CD4-positive, CD25-positive, alpha-beta regulatory T cell (primary cell): ENCODE measurements at places on chromosomes 7 and 10. TPM values are rescaled to one million over a fixed set of nuclear protein-coding genes. Genes with fewer than 3 reads are reported as not detected.

Gene ZNF365
- total RNA-seq: 13.8 TPM

Gene NACAD
- total RNA-seq: 0.07 TPM

Gene CALML3
- not detected for total RNA-seq

Gene EPHA1
- total RNA-seq: 5.0 TPM

Gene VSTM2A
- not detected for total RNA-seq

Gene RPEL1
- not detected for total RNA-seq

Gene RGR
- total RNA-seq: not detected

Gene FOXI2
- not detected for total RNA-seq

Gene VIPR2
- not detected for total RNA-seq

Gene FAM25G
- total RNA-seq: not detected

- H3K36me3 ChIP-seq: no peaks in the 10 kb centered on the region
- H3K27ac ChIP-seq: no peak overlapping the region
- DNase-seq: no peak
- no peaks in the 10 kb centered on the region for H3K4me1 ChIP-seq
These were observed 4.7 kb upstream of the AFAP1L2 start for GRCh38 chr10:114408968-114409444.

DNA sequence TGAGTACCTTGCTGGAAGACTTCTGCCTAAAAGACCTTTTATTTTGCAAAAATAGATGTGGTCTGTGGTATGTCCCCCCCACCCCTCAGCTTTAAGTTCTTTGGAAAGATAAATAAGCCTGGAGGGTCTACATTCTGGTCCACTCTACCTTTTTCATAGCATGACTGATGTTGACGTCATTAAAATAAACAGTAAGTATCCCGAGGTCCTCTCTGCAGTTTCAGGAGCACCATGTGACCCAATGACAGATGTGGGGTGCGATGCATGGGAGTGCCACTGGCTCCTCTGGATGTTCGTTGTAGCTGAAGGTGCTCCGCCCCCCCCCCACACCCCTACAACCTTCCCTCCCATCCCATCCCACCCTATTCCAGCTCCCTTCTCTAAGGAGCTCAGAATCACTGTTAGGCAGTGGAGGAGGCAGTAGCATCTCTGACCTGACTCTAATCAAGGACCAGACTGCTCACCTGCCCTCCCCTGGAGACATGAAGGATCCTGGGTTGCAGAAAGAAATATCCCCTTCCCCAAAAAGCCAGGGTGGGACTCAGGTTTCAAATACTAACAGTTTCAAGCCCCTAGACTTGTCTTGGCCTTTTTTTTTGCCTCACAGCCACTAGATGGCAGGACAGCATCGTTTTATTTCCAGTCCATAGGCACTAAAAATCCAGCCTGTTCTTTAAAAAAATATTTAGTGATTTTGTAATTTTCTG lies 25.1 kb downstream of the CASP7 start:
- peak; percentile 57 for DNase-seq
- H3K4me1 ChIP-seq: peaks cover 21% of the 10 kb centered on the region
- H3K27ac ChIP-seq: no peak overlapping the region
- no peaks in the 10 kb centered on the region for H3K27me3 ChIP-seq
- peaks cover 22% of the 10 kb centered on the region for H3K36me3 ChIP-seq

- no peak overlapping the region for H3K27ac ChIP-seq
- no peaks in the 10 kb centered on the region for H3K36me3 ChIP-seq
- peaks cover 8% of the 10 kb centered on the region for H3K27me3 ChIP-seq
- H3K4me3 ChIP-seq: no peak overlapping the region
These were observed 48.7 kb downstream of the LSMEM1 start for GRCh38 chr7:112529521-112529920.

DNA sequence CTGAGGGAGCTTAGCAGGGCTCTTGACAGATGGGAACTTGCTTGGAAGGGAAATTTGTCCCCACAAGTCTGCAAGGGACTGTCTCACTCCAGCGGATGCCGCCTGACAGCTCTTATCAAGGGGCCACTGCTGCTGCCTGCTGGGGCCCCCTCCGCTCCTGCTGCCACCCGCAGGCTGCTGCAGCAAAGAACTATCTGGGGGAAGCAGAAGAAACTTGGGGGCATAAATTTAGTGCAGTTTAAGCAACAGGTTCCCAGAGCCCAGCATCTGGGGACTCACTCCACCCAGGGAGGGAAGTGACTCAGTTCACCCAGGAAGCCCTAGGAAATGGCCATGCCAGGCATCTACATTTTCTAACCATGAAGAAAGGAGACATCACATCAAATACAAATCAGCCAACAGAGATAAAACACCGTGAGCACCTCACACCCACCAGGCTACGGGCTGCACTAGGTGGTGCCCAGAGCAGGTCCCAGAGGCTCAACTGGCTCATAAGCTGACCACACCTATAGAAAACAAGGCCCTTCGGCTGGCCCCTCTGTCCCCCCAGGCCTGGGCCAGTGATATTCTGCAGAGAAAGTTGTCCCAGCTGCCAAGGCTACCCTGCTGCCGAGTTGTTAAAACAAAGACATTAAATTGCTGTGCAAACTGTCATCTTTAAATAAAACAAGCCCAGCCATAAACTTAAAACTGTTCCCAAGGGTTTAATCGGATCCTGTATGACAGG lies 3.7 kb downstream of the RGS10 start:
- peak; percentile 25 for DNase-seq
- no peaks in the 10 kb centered on the region for H3K36me3 ChIP-seq
- H3K27me3 ChIP-seq: no peaks in the 10 kb centered on the region
- peaks cover 69% of the 10 kb centered on the region for H3K4me1 ChIP-seq
- H3K27ac ChIP-seq: peak overlapping the region; percentile 67

GRCh38 chr7:35701287-35701900 lies 6.5 kb upstream of the HERPUD2 start:
- no peaks in the 10 kb centered on the region for H3K4me1 ChIP-seq
- H3K27ac ChIP-seq: no peak overlapping the region
- DNase-seq: no peak
- no peak overlapping the region for H3K4me3 ChIP-seq
- no peaks in the 10 kb centered on the region for H3K36me3 ChIP-seq

DNA sequence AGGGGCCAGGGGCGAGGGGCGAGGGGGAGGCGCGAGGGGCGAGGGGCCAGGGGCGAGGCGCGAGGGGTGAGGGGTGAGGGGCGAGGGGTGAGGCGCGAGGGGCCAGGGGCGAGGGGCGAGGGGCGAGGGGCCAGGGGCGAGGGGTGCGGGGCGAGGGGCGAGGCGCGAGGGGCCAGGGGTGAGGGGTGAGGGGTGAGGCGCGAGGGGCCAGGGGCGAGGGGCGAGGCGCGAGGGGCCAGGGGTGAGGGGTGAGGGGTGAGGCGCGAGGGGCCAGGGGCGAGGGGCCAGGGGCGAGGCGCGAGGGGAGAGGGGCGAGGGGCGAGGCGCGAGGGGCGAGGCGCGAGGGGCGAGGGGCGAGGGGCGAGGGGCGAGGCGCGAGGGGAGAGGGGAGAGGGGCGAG lies 192.3 kb downstream of the PTPRN2 start:
- H3K4me3 ChIP-seq: no peak overlapping the region
- no peak for DNase-seq
- no peaks in the 10 kb centered on the region for H3K27me3 ChIP-seq
- no peaks in the 10 kb centered on the region for H3K36me3 ChIP-seq

DNA sequence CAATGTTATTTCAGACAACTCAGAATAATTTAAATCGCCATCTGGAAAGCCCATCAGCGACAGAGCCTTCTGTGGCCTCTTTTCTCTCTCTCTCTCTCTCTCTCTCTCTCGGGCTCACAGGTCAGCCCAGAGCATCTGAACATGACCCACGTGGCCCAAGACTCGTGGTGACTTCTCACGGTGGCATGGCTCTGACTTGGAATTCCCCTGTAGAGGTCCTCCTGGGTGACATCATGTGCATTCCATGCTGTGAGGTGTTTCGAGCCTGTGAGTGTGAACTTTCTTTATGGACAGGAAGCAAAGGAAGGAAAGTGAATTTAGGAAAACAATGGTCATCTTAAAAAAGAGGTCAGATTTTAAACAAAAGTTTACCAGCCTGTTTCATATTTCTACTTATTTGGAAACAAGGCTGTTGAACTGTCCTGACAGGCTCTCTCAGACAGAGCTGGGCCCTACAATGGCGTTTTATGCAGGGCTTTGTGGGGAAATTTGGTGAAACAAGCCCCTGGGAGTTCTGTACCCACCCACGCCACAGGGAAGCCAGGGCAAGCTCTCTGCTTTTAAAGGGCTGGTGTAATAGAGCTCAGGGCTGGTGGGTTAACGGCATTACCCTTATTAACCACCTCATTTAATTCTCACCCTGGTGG lies 359.7 kb upstream of the ZNF32 start:
- no peak overlapping the region for H3K27ac ChIP-seq
- no peaks in the 10 kb centered on the region for H3K4me1 ChIP-seq
- no peaks in the 10 kb centered on the region for H3K27me3 ChIP-seq
- DNase-seq: no peak

GRCh38 chr10:20686015-20686635 lies 211.0 kb downstream of the NEBL start:
- no peak for DNase-seq
- no peaks in the 10 kb centered on the region for H3K36me3 ChIP-seq
- no peaks in the 10 kb centered on the region for H3K27me3 ChIP-seq
- H3K4me3 ChIP-seq: no peak overlapping the region
- H3K4me1 ChIP-seq: no peaks in the 10 kb centered on the region

GRCh38 chr7:129225206-129225930 lies 538 bp downstream of the AHCYL2 start:
- peak overlapping the region; percentile 86 for H3K4me3 ChIP-seq
- peaks cover 17% of the 10 kb centered on the region for H3K4me1 ChIP-seq
- H3K36me3 ChIP-seq: no peaks in the 10 kb centered on the region
- H3K27ac ChIP-seq: peak overlapping the region; percentile 90

GRCh38 chr10:87846023-87846422 lies 17.3 kb downstream of the KLLN start:
- H3K27ac ChIP-seq: no peak overlapping the region
- H3K27me3 ChIP-seq: no peaks in the 10 kb centered on the region
- DNase-seq: no peak
- peaks cover 3% of the 10 kb centered on the region for H3K4me1 ChIP-seq
- no peak overlapping the region for H3K4me3 ChIP-seq
- H3K36me3 ChIP-seq: no peaks in the 10 kb centered on the region

DNA sequence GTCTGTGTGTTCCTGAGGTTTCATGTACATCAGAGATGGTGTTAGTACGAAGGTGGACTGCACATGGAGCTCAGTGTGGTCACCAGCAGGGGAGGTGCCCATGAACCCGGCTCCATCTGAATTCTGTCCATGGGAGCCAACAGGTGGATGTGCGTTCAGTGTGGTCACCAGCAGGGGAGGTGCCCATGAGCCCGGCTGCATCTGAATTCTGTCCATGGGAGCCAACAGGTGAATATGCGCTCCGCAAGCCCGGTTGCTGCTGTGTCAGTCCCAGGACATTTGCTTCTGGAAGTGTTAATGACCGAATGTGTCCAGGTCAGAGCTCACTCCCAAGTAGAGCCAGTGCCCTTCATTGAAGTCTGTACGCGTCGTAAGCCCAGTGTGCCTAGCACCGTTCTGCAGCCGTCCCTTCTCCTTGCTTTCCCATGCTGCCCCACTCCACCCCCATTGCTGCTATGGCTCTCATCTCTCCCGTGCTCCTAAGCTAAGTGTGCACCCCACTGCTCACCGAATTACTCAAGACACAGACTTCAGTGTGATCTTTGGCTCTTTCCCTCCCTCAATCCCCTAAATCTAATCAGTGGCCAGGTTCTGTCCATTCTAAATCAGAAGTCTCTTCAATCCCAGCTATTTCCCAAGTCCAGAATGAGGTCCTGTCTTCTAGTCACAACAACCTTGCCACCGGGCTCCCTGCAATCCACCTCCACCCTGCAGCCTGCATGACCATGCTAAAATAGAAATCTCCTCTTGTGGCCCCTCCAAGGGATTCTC lies 352.4 kb downstream of the TCERG1L start:
- H3K4me3 ChIP-seq: no peak overlapping the region
- DNase-seq: no peak

GRCh38 chr10:19043431-19043830 lies 5.2 kb upstream of the MALRD1 start:
- H3K27me3 ChIP-seq: no peaks in the 10 kb centered on the region
- H3K4me1 ChIP-seq: no peaks in the 10 kb centered on the region
- DNase-seq: no peak
- no peak overlapping the region for H3K27ac ChIP-seq

DNA sequence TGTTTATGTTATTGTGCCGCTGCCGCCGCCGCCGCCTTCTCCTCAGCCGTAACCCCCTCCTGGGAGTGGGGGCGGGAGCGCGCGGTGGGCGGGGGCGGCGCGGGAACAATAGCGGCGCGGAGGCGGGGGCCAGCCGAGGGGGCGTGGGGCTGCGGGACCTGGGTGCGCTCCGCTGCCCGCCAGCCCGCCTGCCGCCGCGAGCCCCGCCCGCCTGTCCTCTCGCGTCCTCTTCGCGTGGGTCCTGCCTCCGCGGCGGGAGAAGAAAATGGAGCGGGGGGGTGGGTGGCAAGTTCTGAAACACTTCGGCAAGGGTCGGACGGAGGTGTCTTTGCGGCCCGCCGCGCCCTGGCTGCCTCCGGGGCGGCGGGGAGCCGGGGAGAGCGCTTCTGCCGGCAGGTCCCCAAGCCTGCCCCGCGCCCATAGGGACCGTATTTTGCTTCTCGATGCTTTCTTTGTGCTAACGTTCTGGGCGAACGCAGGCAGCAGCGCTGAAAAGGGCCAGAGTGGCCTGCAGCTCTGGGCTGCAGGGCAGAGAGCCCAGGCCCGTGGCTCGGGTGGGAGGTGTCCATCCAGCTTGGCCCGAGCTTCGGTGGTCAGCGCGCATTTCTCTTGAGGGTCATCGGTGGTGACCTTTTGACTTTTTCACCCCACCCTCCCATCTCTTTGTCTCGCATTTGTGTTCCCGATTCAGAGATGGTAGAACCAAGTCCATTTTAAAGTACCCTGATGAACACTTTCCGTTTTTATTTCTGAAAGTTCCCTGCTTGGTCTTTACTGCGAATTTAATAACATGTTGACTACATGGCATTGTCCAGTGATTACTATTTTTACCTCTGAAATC lies 613 bp downstream of the MAPK8 start:
- H3K36me3 ChIP-seq: no peaks in the 10 kb centered on the region
- peak overlapping the region; percentile 85 for H3K4me3 ChIP-seq
- peak overlapping the region; percentile 90 for H3K27ac ChIP-seq

DNA sequence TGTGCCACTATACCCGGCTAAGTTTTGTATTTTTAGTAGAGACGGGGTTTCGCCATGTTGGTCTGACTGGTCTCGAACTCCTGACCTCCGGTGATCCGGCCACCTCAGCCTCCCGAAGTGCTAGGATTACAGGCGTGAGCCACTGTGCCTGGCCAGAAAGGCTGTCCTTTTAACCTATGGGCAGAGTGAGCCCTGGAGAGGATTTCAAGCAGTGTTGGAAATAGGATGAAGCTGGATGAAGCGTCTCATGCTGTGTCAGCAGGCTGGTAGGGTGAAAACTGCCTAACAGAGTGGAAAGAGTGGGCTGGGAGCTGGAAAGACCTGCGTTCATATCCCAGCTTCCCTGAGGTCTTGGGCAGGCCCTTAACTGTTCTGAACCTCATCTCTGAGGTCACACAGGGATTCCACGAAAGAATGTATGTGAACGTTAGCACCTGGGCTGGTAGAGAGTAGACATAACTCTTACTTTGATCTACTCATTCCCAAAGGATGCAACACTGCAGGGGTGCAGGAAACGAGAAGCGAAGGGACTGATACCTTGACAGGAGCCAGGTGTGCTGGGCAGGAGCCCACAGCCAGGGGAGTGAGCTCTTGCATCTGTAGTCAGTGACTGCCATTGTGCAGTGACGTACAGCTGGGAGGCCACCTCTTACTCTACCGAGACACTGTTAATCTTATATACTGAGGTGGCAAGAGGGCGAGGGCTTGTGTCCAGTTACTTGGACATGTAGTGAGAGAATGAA lies 34.1 kb downstream of the WBP1L start:
- H3K36me3 ChIP-seq: peaks cover 5% of the 10 kb centered on the region
- DNase-seq: no peak
- H3K4me3 ChIP-seq: no peak overlapping the region
- H3K4me1 ChIP-seq: peaks cover 27% of the 10 kb centered on the region
